Nucleus accumbens (tissue), 56 donors: ENCODE measurements at places on chromosomes 4 and X.

DNA sequence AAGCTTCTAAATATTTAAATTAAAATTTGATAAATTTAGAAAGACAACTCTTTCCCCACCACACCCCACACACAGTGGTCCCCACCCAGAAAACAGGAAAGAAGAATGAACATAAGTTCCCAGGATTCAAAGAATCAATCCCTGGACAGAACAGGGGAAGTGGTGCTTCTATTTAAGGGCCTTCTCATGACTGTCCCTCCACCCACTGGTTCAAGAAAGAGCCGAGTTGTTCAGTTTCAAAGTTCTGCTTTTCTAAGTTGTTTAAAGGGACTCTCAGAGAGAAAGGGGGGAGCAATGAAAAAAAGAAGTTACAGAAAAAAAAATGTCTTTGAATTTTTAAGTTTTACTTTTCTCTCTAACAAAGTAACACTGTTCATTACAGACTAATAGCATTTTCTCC, 195.8 kb downstream of the PDGFC start:
- DNase-seq: no peak

DNA sequence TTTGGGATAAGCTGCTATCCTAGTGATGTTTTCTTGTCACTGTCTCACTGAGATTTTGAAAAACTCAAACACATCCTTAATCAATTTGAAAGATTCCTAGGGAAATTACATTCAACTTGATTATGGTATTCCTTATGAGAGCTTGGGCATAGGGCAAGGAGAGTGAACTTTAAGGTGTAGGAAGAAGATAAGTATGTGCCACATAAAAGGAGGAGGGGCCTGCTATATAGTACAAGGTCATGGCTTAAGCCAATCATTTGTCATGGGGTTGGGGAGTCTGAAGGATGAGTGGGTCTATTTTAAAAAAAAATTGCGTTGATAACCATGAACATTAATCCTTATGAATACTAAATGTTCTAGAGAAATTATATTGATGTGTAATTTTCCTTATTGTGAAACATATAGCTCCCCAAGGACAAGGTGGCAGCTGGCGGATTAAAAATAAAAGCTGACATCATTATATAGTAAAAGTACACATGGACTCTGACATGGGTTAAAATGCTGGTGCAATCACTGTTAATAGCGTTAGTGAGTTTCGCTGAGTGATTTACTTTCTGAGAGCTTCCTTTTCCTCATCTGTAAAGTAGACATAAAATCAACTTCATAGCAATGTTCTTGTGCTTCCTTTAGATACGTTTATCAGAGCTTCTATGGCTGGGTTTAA, 17.4 kb downstream of the GALNT7 start:
- no peak for DNase-seq

- no peak for DNase-seq
Measured at GRCh38 chr4:136329042-136329662, 1203.1 kb downstream of the PCDH18 start.

GRCh38 chrX:96705905-96706304, 21.3 kb downstream of the DIAPH2 start:
- no peak for DNase-seq

DNA sequence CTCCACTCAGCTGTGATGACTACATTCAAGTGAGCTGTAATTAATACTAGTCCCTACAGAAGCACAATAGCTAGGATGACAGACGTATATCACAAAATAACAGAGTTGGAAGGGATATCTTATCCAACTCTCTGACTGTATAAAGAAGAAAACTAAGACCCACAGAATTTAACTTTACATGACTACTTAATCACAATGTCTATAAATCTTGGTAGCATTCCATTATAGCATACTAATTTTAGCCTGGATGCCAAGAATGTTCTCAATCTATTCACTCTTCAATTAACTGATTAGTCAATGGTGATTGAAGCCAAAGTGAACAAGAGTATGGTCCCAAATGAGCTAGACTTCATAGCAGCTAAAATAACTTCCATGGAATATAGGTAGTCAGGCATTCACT, 31.2 kb downstream of the RPS6KA6 start:
- DNase-seq: no peak

- no peak for DNase-seq
Measured at GRCh38 chr4:115323106-115323707, 209.8 kb upstream of the NDST4 start.

GRCh38 chr4:73704314-73705055, 35.9 kb upstream of the CXCL8 start:
- no peak for DNase-seq

DNA sequence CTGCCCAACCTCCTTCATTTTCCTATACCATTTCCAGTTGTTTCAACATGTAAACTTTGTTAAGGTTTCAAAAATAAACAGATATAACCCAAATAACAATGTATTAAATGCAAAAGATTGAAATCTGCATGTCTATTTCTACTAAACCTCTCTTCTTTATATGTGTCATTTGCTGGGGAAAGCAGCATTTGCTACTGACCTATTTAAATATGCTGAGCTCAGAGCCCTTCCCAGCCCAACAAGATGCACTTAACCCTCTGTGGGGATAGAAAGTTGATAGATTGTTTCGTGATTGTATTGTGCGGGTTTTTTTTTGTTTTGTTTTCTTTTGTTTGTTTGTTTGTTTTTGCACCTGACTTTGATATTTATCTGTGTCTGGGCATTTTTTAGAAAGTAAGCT, 139.5 kb downstream of the UCHL1 start:
- no peak for DNase-seq

- no peak for DNase-seq
Measured at GRCh38 chr4:90689739-90690138, 562.5 kb downstream of the CCSER1 start.

GRCh38 chr4:74541667-74542066, 96.7 kb downstream of the AREG start:
- DNase-seq: no peak

- no peak for DNase-seq
Measured at GRCh38 chr4:92184566-92184965, 119.2 kb upstream of the GRID2 start.

DNA sequence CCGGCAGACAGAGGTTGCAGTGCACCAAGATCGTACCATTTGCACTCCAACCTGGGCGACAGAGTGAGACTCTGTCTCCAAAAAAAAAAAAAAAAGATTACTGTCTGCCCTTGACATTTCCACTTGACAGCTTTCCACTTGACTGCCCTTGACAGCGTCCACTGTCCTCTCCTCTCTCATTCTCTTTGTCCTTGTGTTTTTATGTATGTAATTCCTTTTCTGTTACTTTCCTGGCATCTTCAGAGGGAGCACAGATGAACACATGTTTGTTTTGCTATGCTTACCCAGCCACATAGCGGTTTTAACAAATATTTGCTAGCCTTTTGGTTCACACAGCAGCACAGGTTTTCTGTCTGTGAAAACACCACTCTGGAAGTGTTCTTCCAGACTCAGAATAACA, 26.2 kb downstream of the SYAP1 start:
- DNase-seq: no peak

DNA sequence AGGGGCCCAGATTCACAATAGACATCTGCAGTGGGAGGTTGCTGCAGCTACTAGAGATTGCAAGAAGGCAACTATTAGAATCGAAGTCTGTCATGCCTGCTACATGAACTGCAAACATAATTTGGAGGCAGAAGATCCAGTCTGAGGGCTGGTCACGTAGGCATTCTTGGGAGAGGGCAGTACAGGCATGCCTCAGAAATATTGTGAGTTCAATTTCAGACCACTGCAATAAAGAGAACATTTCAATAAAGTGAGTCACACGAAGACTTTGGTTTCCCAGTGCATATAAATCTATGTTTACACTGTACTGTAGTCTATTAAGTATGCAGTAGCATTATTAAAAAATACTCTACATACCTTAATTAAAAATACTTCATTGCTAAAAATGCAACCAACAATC, 585.8 kb upstream of the FAT1 start:
- no peak for DNase-seq

DNA sequence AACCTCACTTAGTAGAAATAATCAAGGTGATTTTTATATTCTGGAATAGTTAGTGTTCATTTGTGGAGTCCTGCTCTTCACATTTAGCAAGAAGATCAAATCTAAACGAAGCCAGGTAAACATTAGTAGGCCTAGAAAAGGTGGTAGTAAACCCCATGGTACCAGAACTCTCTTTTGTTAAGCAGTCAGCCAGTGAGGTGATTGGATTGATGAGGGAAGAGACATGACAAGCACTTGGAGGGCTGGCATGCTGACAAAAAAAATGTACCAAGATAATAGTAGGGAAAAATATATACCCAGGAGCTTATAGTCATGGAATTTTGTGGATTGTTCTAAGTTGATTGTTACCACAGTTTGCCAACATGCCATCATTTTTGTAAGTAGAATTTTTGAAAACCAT, 163.8 kb downstream of the BANK1 start:
- no peak for DNase-seq

DNA sequence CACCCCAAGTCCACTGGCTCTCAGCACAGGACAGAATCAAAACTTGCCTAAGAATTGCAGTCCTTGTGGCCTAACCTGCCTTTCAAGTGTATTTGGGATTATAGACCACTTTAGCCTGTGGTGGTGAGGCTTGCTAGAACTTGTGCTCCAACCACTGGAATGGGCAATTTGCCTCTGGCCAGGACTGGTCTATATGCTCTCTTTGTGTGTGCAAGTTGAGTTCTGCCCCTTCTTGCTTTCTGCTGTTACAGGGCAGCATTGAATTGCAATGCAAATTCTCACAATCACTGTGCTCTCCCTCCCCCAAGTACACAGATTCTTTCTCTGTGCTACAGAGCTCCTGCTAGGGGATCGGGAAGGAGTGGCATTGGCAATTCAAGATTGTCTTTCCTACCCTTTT, 233.6 kb upstream of the DIPK2B start:
- no peak for DNase-seq

- peak; percentile 18 for DNase-seq
Measured at GRCh38 chr4:2433609-2434350, 15.0 kb downstream of the CFAP99 start.

DNA sequence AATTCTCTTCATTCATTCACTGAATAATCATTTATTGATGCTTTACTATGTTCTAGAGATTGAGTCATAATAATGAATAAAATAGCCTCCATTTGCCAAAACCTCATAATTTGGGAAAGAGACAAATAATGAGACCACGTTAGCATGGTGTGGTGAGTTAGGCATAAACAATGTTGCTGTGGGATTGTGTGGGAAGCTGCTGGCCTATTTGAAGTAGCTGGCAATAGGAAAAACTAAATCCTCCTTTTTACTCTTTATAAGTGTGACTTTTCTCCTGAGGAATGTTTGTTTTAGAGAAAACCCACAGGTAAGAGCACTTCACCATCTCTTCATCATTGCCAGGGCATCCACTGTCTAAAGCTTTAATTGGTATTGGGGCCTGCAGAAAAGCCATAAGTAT, 95.3 kb downstream of the AREG start:
- no peak for DNase-seq

- DNase-seq: no peak
Measured at GRCh38 chr4:125522992-125523391, 208.2 kb downstream of the FAT4 start.

GRCh38 chrX:23656684-23657083, 10.6 kb upstream of the PRDX4 start:
- no peak for DNase-seq

DNA sequence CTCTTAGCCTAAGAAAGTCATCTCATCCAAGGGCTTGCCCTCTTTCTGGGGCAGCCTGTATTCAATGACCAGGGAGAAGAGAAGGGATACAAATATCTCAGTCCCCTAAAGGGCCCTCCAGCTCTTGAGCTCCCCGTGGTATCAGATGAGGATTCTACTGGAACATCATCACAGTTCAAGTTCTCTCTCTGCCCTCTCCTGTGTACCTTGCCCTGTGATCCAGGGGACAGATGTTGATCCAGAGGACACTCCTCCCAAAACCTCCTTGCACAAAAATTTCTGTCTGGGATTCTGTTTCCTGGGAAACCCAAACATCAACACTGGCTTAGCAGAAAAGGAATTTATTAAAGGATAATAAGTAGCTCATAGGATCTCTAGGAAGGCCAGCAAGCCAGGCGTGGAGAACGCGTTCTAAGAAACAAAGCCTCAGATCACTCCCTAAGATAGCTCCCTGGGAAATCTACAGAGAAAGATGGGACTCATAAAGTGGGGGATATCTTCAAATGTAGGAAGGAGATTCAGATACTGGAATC, 296.3 kb upstream of the KLF3 start:
- no peak for DNase-seq

DNA sequence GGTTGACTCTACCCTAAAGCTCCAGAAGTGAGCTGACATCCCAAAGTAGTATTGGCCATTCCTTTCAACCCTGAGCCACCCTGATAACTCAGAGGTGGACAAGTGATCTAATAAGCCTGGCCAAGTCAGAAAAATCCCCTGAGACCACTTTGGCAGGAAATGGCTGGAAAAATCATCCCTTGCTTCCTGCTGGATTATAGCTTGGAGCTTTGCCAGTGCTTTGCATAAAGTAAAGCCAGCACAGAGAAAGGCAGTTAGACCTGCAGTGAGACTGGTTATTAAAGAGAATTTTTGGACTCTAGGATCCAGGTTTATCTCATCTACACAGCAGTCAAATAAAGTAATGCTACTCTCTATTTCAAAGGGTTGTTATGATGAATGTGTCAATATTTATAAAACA, 6.4 kb downstream of the CXCL3 start:
- no peak for DNase-seq

- DNase-seq: no peak
Measured at GRCh38 chrX:22357621-22358020, 84.9 kb downstream of the CBLL2 start.

- no peak for DNase-seq
Measured at GRCh38 chr4:4720646-4721045, 138.8 kb upstream of the MSX1 start.

DNA sequence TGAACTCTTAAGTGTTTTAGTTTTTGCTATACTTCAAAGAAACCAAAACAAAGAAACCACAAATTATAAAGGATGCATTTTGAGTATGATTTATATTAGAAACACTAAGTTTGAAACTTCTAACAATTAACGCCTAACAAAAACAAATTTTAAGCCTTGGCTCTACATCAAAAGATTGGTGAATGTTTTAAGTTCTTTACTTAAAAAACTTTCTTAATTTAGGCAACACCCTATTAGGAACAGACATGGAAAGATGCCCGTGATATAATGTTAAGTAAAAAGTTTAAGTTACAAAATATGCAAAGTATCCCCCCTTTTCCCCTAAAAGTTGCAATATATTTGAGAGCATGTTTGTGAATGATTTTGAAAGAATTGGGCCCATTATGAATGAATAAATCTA, 21.2 kb downstream of the PROM1 start:
- no peak for DNase-seq

DNA sequence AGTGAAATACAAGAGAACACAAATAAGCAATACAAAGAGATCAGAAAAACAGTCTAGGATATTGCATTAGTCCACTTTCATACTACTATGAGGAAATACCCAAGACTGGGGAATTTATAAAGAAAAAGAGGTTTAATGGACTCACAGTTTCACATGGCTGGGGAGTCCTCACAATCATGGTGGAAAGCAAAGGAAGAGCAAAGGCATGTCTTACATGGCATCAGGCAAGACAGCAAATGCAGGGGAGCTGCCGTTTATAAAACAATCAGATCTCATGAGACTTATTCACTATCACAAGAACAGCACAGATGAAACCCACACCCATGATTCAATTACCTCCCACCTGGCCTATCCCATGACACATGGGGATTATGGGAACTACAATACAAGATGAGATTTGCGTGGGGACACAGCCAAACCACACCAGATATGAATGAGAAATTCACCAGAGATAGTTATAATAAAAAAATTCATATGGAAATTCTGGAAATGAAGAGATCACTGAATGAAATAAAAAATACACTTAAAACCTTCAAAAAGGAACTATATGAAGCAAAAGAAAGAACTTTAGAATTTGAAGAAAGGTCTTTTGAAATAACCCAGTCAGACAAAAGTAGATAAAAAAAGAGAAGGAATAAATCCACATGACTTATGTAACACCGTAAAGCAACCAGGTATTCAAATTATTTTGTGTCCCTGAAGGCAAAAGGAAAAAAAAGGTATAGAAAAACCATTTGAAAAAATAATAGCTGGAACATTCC, 16.2 kb upstream of the NAA11 start:
- DNase-seq: no peak
